Amygdala (tissue), 56 donors: ENCODE measurements at places on chromosomes 4 and X.

- DNase-seq = no peak
These were observed 64.7 kb upstream of the EXOC1L start for GRCh38 chr4:55754754-55755350.

DNA sequence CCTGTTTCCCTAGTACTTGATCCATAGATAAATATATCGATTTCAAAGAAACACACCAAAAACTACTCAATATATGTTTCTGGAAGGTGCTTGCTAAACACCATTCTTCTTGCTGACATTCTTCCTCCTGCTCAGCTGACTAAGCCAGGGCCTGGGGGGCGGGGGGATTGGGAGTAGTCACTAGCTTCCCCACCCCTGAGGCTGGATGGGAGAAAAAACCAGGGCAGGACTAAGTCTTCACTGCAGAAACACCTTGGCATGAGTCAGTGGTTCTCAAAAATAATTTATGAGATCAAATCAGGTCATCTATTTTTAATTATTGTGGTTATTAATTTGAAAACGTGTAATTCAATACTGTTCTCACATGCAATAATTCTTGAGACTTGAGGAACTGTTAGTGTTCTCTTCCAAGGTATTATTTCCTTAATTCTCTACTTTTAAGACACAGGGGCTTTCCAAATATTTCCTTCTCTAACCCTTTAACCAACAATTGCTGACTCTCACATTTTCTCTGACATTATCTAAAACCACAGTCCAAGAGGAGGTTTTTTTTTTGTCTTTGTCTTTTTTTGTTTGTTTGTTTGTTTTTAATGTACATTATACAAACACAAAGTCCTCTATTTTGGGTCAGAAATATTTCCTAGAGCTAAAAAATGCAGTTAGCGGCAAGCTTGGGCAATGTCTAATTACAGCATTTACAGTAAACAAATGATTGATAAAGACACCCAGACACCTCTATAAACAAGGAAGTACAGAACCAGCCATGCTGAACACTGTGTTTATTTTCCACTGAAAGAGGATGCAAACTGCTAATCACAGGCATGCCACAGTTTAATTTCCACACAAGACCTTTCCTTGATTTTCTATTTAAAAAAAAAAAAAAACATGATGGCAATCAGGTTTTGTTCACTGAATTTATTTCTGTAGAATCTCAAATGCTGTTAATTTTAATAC is 120.3 kb upstream of the USP9X start:
- DNase-seq = no peak

- DNase-seq = no peak
These were observed 34.5 kb upstream of the CDKN2AIP start for GRCh38 chr4:183409934-183410333.

GRCh38 chr4:185276036-185276435 is 66.6 kb downstream of the SNX25 start:
- DNase-seq = no peak

- no peak for DNase-seq
These were observed 399.3 kb downstream of the GPM6A start for GRCh38 chr4:175412746-175413145.

- no peak for DNase-seq
These were observed 223.7 kb downstream of the COL25A1 start for GRCh38 chr4:109078724-109079123.

GRCh38 chr4:11480683-11481082 is 52.0 kb upstream of the HS3ST1 start:
- peak; percentile 29 for DNase-seq

DNA sequence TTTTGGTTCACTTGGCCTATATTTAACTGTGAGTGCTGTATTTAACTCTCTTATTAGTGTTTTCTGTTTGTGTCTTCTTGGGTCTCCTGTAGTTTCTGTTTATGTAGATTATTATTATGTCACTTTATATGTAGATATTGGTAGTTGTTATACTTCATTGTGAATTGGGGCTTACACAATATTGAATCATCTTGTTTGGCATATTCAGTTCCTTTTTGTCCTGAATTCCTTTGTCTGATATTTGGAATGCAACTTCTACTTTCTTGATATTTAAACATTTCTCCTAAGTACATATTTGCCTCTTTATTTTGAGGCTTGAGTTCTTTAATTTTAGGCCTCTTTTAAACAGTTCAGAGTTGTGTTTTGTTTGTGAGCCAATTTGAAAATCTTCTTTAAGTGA is 544.8 kb upstream of the ADGRL3 start:
- DNase-seq = no peak

DNA sequence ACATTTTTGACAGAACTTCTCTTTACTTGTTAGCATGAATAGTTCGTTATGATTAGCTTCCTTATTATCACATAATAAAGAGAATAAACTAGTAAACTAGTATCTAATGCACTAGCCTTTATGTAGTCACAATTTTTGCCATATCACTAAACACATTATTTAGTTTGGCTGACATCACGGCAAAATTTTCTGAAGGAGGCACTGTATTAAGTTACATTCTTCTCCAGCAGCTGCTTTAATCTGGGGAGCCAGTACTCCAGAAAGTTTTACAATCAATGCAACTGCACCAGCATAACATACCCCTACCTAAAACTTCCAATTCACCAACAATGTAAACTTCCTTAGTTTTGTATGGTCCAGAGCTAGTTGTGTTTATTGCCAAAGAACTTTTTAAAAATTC is 87.8 kb downstream of the FIP1L1 start:
- no peak for DNase-seq

GRCh38 chr4:41360921-41361793 is 104.4 kb downstream of the UCHL1 start:
- DNase-seq = no peak

DNA sequence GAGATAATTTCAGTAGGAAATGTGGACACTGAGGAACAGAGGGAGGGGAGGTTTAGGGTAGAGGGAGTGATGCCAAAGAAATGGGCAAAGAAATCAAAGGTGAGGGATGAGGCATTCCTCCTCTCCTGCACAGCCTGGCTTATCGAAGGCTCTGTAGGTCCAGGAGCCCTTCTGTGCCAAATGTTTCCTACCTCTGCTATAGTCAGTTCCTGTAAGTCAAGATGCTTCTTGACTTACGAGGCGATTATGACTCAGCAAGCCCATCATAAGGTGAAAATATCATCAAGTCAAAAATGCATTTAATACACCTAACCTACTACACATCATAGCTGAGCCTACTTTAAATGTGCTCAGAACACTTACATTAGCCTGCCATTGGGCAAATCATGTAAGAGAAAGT is 60.0 kb upstream of the ARHGAP24 start:
- no peak for DNase-seq

- no peak for DNase-seq
These were observed 275.5 kb downstream of the PPARGC1A start for GRCh38 chr4:23614284-23614892.

- DNase-seq = peak; percentile 33
These were observed 124.0 kb upstream of the CLNK start for GRCh38 chr4:10808591-10808990.

- no peak for DNase-seq
These were observed 257.0 kb upstream of the AGTR2 start for GRCh38 chrX:115913575-115913974.

DNA sequence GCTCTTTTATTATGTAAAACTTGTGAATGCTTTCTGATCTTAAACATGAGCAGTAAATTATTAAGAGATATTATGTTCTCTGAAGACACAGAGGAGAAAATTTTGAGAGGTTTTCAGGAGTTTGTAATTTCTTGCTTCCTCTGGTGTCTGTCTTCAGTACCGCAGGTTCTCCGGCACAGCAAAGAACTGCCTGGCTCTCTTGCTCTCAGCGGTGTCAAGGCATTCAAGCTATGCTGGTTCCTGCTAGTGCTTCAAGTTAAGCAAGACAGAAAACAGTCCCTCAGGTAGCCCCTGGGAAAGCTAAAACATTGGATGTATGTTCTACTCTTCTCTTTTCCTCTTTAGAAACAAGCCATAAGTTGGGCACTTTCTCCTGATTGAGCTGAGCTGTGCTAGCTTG is 120.2 kb upstream of the CENPE start:
- no peak for DNase-seq

GRCh38 chrX:39869846-39870601 is 227.7 kb downstream of the BCOR start:
- no peak for DNase-seq

DNA sequence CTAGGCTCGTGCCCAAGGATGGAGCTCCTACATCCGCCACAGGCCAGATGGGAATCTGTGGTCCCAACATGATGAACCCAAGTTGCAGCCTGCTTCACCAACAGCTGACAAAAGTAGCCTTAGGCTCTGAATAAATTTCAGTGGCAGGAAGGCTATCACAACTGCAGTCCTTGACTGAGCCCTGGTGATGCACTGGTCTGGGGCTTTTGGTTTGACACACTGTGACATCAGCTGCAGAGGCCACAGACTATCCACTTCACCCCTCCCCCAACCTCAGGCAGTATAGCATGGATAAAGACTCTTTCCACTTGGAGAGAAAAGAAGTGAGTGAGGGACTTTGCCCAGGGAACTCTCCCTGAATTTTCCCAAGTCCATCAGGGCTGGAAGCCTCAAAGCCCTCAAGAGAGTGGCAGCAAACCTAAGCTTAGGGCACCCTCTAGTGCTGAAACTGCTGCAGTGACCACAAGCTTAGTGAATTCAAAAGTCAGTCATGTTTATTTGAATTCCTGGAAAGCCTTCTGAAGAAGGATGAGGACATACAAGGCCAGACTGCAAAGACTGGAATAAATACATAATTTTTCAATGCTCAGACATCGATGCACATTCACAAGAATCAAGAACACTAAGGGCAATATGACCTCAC is 135.0 kb upstream of the TENT5D start:
- no peak for DNase-seq

DNA sequence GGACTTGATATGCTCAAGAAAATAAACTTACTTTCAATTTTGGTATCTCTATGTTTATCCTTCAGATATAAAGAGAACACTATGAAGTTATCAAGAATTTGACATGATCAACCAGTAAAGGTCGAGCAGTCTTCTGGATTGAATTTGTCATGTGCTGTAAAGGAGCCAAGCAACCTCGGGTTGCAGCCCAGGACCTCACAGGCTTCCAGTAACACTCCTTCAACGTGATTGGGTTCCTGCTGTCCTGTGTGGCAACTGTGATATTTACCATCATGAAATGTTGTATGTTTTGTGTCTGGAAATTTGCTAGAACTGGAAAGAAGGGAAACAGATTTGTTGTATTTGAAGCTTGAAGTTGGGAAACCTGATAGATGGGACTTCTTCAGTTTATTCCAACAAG is 52.0 kb upstream of the UGT2B7 start:
- no peak for DNase-seq
